ENCODE measurements at places on chromosomes 16 and 17.

DNA sequence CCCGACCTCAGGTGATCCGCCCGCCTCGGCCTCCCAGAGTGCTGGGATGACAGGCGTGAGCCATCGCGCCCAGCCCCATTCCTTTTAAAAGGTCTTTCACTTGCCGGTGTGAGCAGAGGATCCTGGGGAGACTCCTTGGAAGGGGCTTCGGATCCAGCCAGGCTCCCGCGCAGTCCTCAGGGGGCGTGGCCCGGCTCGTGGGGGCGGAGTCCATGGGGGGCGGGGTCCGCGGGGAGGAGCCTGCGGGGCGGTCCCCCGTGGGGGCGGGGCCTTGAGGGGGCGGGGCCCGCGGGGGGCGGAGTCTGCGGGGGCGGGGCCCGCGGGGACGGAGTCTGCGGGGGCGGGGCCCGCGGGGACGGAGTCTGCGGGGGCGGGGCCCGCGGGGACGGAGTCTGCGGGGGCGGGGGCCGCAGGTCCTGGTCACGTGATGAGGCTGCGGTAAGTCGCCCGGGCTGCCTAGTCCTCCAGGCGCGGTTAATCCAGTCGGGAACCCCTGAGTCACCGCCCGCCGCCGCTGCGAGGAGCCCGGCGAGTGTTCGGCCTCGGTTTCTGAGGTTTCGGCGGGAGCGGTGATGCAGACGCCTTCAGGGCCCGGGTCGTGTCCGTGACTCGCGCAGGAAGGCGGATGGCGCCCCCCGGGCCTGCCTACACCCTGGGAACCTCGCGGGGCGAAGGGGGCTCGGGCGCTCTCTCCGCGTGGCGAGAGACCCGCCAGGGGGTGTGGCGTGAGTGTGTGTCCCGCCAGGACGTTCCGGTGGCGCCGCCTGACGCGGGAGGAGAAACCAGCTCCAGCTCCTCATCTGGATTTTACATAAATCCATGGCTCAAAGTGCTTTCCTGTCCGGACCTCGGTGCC, 23.6 kb upstream of the ABR start:
- DNase-seq: no peak

- DNase-seq: no peak
Observed at GRCh38 chr16:22018559-22018958, 10.6 kb downstream of the MOSMO start.

DNA sequence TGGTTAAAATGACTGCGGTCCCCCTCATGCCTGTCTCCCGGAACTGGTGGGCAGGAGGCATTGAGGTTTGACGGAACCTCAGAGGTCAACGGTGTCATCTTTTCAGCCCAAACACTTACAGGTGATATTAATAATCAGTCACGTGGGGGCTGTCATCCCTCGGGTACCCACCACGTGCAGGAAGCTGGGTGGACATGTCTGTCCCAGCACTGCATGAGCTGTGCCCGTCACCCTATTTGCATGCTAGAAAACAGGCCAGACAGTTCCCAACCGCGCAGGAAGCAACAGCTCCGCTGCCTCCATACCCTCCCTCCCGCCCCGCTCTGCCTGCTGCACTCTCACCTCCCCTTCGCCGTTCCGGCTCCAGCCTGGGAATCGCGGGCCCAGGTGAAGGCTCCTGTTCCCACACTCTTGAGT, 1.4 kb downstream of the SYNGR3 start:
- no peak for DNase-seq

DNA sequence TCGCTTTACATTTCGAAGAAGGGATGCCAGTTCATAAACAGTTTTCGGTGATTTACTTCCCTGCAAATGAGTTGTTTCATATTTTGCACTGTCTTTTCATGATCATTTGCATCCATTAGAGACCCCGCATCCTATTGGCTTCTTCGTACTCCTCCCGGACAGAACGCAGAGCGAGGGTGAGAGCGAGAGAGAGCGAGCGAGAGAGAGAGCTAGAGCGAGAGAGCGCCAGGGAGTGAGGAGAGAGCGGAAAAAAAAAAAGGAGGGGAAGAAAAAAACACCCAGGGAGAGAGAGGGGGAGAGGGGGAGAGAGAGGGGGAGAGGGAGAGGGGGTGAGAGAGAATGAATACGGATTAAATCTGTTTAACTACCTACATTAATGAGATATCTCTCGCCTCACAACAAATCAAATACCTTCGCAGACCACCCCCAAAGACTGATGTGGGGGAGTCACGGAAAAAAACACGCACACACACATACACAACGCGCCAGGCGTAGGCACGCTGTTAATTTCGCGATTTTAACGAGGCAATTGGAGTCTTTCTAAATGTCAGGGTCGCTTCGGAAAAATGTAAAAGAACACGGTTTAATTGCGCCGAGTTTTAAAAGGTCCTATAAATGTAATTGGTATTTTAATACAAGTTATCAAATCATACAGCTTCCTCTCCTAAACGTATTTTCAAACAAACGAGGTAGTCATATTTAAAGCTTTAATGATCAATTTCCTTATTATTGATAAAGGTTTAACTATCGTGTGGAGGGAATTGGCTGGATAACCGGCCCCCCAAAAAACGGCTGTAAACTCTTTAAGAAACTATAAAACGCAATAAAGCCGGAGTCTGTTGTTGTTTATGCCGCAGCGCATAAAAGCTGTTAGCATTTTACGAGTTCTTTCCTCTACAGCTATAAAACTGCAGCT, at the start of gene HOXB8:
Gene HOXB8 (minus strand): TSS at position 246 of the 916 bp plus-strand sequence. CDS start 588 bp downstream, outside the sequence.
- DNase-seq: no peak

DNA sequence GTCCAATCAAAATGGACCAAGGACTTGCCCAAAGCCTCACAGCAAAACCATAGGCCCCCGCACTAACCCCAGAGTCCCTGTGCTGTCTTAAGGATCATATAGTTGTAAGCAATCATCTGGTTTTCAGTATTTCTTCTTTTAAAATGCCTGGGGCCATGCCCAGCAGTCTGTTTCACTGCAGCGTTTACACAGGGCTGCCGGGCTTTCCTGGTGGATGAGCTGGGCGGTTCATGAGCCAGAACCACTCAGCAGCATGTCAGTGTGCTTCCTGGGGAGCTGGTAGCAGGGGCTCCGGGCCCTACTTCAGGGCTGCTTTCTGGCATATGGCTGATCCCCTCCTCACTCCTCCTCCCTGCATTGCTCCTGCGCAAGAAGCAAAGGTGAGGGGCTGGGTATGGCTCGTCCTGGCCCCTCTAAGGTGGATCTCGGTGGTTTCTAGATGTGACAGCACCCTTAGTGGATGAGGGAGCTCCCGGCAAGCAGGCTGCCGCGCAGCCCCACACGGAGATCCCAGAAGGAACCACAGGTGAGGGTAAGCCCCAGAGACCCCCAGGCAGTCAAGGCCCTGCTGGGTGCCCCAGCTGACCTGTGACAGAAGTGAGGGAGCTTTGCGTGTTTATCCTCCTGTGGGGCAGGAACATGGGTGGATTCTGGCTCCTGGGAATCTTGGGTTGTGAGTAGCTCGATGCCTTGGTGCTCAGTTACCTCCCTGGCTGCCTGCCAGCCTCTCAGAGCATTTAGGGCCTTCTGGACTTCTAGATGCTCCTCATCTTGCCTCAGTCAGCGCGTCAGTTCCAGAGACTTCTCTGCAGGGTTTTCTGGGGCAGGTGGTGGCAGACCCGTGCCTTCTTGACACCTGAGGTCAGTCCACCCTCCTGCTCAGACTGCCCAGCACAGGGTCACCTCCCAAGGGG, 24.8 kb upstream of the STH start:
- no peak for DNase-seq

GRCh38 chr17:64687961-64688360, 25.9 kb upstream of the SMURF2 start:
- no peak for DNase-seq

DNA sequence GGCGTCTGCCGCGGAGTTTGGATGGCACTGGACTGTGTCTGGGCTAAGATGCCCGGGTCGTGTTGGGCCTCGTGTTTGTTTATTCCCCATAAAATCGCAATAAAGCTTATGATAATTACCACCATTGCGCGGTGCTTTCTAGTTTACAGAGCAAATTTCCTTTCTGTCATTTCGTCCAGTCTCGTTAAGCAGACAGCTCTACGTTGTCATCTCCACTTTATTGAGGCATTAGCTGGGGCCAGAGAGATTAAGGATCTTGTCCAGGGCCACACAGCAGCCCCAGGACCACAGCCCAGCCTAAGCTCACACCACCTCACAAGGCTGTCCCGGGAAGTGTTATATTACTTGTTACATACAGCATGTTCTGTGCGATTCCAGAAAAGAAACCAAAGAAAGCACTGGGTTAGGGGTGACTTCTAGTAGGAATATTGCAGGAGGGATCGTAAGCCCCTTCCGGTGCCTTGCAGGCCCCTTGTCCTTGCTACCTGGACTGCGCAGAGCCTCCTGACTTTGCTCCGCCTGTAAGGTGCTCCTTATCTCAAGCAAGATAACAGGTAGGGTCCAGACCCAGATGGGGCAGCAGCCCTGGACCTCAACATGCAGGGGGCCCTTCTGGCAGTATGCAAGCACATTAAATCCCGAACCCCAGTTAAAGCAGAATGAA, 6.3 kb downstream of the NOS2 start:
- no peak for DNase-seq

- no peak for DNase-seq
Observed at GRCh38 chr16:65059406-65059980, 62.4 kb downstream of the CDH11 start.

DNA sequence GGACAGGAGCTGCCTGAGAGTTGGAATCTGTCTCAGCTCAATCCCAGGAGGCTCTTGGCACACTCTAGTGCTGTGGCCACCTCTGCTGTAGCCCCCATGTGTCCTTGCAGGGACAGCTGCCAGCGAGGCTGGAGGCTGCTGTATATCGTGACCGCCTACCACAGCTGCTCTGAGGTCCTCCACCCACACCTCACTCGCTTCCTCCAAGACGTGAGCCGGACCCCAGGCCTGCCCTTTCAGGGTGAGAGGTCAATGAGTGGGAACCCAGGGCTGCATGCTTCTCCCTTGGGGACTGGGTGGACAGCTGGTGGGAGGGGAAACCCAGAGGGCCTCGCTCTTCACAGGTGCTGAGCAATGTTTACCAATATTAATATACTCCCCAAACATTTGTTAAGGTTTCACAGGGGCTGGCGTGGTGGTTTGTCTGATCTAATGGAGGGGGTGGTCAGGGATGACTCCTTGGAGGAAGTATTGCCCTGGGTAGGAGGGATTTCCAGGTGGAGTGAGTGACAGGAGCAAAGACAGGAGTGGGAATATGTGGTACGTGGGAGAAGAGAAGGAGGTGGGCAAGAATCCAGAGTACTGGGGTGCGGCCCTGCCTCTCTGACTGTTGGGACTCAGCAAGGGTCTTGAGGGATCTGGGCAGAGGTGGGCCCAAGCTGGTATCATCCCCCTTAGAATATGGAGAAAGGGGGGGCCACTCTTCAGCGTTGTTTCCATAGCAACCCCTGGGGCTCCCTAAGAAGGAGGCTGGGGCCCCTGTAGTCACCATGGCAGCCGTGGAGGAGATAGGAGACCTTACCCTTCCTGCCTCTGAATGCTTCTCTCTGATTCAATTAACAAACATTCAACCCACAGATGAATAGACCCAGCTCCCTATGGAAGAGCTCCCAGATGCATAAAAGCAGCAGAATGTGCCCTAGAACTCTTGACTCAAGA, 22.2 kb upstream of the ALKBH5 start:
- no peak for DNase-seq

- DNase-seq: peak; percentile 23
Observed at GRCh38 chr16:11248133-11248532, 7.9 kb downstream of the SOCS1 start.

- DNase-seq: peak; percentile 84
Observed at GRCh38 chr17:73191443-73192205, 1.2 kb upstream of the COG1 start.

GRCh38 chr17:63162406-63163157, 196.5 kb downstream of the TANC2 start:
- no peak for DNase-seq

GRCh38 chr17:79841369-79842135, 2.3 kb upstream of the CBX4 start:
- DNase-seq: no peak

GRCh38 chr17:32265192-32265923, at the start of gene RHBDL3:
TSS of gene RHBDL3 (plus strand) at chr17:32265832. CDS start at chr17:32266190, 358 bp downstream.
- DNase-seq: peak; percentile 10

- DNase-seq: no peak
Observed at GRCh38 chr17:77147357-77147801, 6.6 kb downstream of the SEC14L1 start.

GRCh38 chr16:73287859-73288405, 240.0 kb upstream of the ZFHX3 start:
- DNase-seq: no peak

GRCh38 chr16:68590201-68590994, 51.3 kb downstream of the ZFP90 start:
- DNase-seq: no peak

- no peak for DNase-seq
Observed at GRCh38 chr16:25868106-25868505, 176.3 kb downstream of the HS3ST4 start.

DNA sequence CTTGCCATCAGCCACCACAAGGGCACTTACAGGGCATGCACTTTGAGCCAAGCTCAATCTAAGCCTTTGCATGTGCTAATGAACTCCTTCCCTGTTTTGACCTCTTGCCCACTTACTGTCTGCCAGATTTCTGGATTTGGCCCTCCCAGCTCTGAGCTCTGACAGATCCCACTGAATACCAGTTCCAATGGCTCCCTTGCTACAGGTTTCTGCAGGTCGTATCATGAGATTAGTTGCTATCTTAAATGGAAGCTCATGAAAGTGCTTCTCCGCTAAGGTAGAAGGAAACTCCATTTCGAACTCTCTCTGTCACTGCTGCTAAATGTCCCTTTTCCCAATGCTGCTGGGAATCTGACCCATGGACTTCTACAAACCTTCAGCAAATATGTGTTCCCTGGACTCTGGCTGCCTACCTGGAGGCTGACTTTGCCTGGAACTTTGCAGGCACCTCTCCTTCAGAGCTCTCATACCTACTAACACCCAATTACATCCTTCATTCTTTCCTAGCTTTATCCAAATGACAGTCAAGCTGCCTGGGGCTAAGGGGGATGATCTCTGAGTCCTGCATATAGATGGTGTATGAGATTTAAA, 23.5 kb upstream of the TOB1 start:
- DNase-seq: no peak

GRCh38 chr16:28195859-28196258, 15.9 kb downstream of the XPO6 start:
- no peak for DNase-seq

GRCh38 chr16:88686062-88686438, 257 bp downstream of the SNAI3 start:
- no peak for DNase-seq

- DNase-seq: no peak
Observed at GRCh38 chr17:77875051-77875780, 83.3 kb upstream of the TNRC6C start.

- DNase-seq: no peak
Observed at GRCh38 chr16:17235147-17235815, 235.5 kb downstream of the XYLT1 start.

GRCh38 chr17:17732444-17732843, 51.2 kb downstream of the RAI1 start:
- DNase-seq: no peak

All from NCI-H1694 treated with DMSO at 0.1 percent for 48 hours (cell line).